ENCODE measurements at places on chromosomes 6 and 20.
A peak's percentile ranks its signal among the peaks of the same experiment; 100 is the strongest.

- DNase-seq = peak; percentile 7
These were observed 214.4 kb downstream of the PTPRK start for GRCh38 chr6:128305976-128306375.

DNA sequence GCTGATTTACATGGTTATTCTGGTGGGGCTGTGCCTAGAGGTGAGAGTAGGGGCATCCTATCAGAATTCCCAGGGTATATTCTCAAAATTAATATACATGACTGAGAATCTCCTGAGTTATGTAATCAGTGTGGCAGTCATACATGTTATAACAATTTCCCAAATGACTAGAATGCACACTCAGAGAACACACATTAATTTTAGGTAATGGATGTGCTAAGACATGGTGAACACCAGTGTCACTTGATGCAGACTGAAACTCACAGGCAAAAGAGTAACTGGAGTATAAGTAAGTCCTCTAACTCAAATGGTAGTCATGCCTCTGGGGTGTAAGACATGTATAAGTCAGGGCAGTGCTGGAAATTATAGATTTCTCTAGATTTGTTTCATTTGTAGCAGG lies 1198.4 kb upstream of the CITED2 start:
- no peak for DNase-seq

DNA sequence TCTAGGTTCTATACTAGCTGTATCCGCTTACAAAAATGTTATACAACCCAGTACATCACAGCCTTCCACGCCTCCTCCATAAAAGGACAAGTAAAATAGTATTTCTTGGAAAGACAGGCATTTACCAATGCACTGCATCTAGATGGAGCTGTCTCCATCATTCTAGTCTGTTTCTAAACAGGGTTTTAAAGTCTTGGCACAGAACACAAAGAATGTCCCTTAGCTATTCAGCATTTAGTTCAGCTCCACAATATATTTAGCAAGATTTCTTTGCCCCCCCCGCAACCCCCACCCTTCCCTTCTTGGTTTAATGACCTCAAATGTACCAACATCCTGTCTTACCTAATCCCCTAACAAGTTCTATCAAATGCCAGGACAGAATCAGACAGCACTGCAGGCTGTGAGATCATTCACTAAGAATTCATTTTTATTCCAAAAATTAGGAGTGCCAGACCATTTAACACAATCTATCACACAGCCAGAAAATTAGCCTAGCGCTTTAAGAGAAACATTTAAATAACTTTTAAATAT lies 198.6 kb downstream of the BACH2 start:
- DNase-seq = peak; percentile 96

GRCh38 chr6:90194371-90194841 lies 102.2 kb downstream of the BACH2 start:
- DNase-seq = peak; percentile 85

- peak; percentile 97 for DNase-seq
These were observed 16.7 kb downstream of the HFE start for GRCh38 chr6:26103770-26104456.

DNA sequence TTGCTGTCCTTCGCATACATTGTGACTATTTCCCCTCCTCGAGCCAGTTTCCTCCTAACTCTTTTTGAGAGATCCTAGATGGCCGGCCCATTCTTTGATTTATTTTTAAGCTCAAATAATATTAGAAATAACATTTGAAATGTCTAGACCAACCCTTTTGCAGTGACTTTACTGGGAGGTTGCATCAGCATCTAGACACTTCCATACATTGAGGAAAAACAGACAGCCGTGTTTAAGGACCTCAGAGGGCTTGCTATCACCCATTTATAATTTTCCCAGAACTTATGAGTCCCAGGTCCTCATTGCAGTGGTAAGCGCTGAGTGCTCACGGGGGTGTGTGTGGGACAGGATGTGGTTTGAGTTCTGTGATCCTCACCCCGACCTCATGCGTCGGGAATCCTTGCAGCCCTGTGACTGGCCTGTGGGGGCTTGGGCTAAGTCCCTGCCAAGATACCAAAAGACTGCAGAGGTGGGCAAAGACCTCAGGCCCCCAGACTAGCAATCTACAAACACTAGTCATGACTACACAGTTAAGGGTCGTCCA lies at the start of gene GPX5:
Gene GPX5, plus strand, starts transcription at position 386 of the 544 bp plus-strand sequence. Its CDS starts 133 bp downstream, at position 519.
- DNase-seq = no peak

DNA sequence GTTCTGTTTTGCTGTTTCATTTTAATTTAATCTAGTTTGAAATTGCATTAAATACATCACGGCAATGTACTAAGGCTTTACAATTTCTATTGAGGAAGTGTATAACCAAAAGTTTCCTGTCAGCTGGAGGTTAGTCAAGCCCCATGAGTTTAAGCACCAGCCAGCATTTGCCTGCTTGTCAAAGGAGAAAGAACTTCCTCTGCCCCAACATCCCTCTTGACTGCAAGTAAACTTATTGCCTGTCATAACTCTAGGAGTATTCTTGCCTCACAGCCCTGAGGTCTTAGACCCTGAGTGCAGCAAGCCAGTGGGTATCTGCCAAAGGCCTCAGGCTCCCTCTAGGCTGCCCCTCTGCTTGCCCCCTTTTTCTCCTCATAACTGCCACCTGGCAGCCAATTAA lies 106.7 kb upstream of the INSM1 start:
- DNase-seq = no peak

- DNase-seq = no peak
These were observed 8.9 kb upstream of the DDR1 start for GRCh38 chr6:30875244-30876038.

DNA sequence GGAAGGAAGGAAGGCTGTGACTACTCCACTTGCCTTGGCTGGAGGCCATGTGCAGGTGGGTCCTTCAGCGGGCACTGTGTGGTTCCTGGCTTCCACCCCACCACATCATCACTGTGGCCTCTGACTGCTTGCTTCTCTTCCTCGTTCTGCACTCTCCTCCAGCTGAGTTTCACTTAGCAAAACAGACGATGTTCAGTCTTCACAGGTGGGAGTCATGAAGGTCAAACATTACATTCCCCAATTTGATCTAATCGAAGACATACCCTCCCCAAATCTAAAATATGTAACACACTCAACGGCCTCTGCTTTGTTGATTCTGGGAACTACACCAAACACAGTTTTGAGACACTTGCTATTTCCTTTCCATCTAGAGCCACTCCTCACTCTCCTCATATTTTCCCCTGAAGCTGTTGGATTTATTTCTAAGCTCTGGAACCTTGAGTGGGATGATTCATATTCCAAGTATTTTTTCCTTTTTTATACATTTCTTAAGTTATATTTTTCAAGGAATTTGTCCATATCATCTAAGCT lies 132.5 kb upstream of the FOXA2 start:
- DNase-seq = no peak

GRCh38 chr20:37886851-37887297 lies 16.1 kb upstream of the VSTM2L start:
- no peak for DNase-seq

DNA sequence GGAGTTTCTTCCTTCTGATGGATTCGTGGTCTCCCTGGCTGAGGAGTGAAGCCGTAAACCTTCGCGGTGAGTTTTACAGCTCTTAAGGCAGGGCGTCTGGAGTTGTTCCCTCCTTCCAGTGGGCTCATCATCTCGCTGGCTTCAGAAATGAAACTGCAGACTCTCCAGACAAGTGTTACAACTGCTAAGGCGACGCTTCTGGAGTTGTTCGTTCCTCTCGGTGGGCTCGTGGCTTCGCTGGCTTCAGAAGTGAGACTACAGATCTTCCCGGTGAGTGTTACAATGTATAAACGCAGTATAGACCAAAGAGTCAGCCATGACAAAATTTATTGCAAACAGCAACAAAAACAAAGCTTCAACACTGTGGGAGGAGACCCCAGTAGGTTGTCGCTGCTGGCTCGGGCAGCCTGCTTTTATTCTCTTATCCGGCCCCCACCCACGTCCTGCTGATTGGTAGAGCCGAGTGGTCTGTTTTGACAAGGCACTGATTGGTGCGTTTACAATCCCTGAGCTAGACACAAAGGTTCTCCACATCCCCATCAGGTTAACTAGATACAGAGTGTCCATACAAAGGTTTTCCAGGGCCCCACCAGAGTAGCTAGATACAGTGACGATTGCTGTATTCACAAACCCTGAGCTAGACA lies 113.2 kb downstream of the GPX5 start:
- no peak for DNase-seq

DNA sequence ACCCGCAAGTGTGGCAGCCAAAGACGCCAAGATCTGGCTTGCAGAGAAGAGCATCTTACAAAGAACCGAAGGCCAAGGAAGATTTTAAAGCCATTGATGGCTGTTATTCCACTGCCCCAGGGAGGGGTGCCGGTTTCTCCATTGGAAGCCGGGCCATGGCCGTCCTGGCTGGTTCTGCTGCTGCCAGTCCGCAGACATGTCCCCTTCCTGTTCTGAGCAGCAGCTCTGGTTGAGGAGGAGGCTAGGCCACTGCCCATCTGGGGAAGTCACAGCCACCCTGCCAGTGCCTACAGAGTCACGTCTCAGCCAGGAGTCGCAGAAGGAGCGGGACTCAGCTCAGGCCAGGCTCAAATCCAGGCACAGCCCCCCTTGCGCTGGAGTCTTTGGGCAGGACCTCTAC lies 42.6 kb upstream of the MRGBP start:
- DNase-seq = no peak

- no peak for DNase-seq
These were observed 23.5 kb downstream of the MAPK14 start for GRCh38 chr6:36050947-36051710.

GRCh38 chr20:57229490-57229889 lies 37.0 kb downstream of the BMP7 start:
- no peak for DNase-seq

DNA sequence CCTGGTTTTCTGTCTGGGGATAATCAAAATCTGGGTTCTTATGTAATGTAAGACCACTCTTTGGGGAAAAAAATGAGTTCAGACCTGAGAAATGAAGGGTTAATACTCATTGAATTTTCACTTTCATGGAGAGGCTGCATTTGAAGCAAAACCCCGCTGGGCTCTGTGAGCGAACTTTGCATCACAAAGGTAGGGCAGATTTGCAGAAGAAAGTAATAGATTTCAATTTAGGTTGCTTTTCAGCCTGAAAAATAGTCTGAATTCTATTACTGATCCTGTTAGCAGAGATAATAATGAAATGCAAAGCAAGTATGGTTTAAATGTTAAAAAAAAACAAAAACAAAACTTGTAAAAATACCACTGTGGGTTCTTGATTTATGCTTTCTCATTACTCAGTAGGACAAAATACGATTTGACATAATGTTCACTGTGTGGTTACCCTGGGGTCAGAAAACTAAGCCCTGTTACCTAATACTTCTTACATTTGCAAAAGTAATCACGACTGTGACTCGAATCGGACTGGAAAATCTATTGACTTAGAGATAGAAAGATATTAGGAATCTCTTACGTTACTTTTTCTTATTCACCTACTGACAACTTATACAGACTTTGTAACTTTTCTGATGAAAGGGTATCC lies 72.2 kb downstream of the UST start:
- DNase-seq = peak; percentile 41

DNA sequence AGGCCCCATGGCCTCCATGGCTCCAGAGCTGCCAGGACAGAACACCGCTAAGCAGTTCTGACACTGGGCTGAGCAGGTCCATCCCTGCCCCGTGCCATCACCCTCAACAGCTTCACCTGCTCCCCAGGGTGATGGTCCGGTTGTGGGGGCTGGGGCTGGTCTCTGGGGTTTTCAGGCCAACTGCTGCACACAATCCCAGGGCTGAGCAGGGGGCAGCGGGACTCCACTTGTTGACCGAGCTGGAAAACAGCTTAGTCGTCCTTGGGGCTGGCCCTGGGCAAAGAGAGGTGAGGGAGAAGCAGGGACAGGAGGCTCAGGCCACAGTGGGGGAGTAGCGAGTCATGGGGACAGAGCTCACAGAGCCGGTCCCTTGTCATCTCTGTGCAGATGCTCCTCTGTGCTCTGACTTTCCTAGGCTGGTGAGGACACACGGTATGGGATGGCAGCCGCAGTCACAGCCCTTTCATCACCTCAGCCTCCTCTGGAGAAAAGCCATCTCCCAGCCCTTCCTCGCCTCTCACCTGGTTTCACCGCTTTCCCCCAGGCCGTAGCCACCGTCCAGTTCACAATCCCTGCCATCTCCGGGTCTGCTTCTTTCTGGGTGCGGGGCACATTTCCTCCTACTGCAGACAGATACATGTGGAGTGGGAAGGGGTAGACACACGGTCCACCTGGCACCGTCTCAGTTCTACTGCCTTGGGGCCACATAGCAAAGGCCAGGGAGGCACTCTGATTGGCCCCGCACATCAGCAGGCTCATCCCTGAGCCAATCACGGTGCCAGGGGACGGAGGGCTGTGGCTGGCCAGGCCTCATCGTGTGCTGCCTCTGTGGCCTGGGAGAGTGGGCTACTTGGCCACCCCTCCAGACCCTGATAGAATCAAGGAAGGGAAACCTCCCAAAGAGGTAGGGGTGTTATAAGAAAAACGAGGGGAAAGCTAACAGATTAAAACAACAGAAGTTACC lies 19.1 kb downstream of the MDFI start:
- no peak for DNase-seq

GRCh38 chr6:14591998-14592397 lies 474.4 kb downstream of the CD83 start:
- DNase-seq = no peak

DNA sequence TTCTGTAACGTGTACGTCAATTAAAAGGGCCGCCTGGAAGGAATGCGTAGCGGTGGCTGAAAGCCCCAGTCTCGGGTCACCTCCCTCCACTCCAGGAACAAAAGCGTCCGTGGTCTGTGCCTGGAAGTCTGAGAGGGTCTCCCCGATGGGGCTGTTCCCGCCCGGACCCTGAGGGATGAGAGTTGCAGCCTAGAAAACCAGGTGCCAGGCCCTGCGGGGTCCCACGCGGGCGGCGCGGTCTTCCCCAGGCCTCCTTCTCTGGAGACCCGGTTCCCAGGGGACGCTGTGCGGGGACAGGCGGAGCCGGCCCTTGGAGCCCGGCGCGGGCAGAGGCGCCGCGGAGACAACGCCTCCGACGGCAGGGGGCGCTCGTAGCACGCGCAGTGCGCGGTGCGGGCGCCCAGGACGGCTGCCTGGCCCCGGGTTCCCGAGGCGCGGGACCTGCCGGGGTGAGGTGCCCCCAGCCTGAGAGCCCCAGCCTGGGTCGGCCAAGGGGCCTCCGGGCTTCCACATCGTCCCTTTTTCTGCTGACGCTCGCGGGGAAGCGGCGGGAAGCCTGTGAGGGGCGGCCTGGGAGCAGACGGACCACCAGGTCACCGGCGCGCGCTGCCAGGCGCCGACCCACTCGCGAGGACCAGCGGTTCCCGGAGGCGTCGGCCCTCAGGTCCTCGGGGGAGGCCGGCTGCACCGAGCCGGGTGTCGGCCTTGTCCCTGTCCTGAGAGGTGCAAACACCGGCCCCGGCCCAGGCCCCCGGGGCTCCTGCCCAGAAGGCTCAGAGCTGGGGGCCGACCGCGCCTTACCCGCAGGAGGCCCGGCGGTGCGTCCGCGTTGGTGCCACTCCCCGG lies 5.3 kb upstream of the FOXC1 start:
- peak; percentile 33 for DNase-seq

DNA sequence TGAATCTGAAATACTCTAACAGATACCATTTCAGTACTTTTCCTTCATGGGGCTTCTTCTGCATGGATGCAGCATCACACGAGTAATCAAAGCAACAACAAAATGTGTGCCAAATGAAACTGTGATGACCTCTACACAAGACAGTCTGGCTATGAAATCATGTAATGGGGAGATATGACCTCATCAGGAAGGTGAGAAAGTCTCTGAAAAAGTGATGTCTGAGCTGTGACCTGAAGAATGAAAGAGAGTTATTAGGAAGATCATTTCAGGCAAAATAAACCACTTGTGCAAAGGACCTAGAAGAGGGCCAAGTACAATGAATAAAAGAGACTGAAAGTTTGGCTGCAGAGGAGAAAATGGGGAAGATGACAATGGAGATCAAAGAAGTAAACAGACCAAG lies 182.8 kb downstream of the PTPRK start:
- no peak for DNase-seq

All from astrocyte of the spinal cord (primary cell).